Tibial artery (tissue), 4 donors: ENCODE measurements at places on chromosomes 13 and 19.

DNA sequence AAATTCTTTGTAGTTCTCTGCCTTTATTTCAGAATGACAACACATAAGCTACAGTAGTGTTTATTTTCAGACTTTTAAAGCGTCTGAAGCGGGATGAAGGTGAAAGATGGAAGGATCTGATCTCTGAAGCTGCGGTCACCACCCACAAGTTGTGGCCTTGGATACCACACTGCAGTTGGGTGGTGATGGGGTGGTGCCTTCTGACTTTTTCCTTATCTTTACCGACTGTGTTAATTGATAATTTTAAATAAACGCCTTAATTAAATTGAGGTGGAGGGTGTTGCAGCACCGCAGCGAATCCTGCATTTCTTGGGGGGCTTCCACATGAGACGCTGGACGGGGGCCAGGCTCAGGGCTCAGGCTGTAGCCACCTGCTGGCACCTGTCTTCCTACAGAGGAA, 1.3 kb downstream of the TFDP1 start:
- DNase-seq = peak; percentile 37

DNA sequence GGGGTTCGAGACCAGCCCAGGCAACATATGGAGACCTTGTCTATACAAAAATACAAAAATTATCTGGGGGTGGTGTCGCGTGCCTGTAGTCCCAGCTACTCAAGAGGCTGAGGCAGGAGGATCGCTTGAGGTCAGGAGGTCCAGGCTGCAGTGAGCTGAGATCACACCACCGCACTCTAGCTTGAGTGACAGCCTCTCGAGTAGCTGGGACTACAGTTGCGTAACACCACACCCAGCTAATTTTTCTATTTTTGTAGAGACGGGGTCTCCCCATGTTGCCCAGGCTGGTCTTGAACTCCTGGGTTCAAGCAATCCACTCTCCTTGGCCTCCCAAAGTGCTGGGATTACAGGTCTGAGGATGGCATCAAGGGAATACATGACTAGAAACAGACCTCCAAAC, 30.8 kb upstream of the MUC16 start:
- DNase-seq = no peak

- no peak for DNase-seq
Observed at GRCh38 chr13:80336776-80337287, 4.1 kb downstream of the SPRY2 start.

DNA sequence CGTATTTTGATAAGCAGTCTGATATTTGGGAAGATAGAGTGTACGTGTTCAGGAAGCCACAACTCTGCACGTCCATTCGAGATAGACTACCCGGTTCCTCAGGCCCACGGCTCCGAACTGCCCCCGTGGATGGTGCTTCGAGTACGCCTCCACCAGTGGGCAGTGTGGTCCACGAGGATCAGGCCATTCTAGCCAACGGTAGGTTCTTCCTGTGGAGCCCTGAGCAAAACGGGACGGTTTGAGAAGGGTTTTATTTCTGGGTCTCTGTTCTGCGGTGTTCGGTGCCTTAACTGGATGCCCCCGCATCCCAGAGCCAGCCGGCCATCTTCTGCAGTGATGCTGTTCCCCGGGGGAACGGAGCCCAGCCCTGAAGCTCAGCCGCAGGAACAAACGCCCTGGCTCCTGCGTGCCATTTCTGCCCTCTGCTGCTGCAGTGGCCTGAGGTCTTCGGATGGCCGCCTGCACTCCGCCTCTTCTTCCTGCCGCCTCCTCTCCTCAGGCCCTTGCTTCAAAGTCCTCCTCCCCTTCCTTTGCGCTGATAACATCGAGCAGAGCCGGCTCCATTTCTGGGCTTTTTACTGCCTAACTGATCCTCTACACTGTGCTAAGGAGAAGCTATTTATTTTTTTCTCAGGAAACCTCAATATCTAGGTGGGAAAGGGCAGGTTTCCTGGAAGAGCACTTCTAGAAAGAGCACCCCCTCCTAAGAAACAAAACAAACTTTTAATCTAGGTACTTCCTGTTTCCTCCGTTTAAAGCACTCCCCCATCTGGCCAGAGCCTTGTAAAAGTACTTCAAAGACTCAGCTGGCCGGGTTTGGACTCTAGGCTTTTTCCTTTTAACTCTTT, 36.2 kb upstream of the SLC46A3 start:
- DNase-seq = no peak

DNA sequence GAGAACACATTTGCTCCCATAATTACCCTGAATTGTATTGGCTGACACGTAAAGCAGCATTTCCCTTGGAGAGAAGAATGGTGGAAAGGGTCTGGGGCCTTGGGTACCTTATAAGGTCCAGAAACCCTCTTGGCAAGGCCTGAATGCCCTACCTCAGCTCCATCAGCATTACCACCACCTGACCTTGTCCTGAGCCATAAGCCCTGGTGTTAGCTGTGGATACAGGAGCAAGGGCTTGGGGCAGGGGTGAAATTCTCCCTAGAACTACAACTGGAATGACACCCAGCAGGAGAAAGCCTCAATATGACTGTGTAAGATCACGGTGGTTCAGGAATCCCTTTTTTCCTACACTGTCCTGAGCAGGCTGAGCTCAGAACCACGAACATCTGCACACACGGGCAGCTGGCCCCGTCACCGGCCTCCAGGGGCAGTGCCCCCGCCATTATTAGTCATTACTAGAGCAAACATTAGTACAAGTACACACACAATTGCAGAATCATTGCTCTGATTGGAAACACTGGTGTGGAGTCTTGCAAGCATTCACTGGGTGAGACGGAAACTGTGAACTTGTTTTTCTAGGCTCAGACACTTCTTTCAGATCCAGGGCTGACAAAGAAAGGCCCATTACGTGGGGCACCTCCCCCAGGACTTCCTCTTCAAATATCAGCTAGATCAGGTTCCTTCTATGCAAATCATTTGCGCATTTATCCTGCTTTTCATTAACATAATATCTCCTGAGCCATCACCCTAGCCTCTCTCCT, 26.8 kb upstream of the MTIF3 start:
- no peak for DNase-seq

- no peak for DNase-seq
Observed at GRCh38 chr13:104043184-104043583, 977.0 kb upstream of the SLC10A2 start.

- DNase-seq = no peak
Observed at GRCh38 chr13:110319774-110320509, 12.9 kb downstream of the COL4A2 start.

GRCh38 chr13:96216543-96216942, 126.6 kb downstream of the HS6ST3 start:
- DNase-seq = no peak

- DNase-seq = no peak
Observed at GRCh38 chr19:11087870-11088505, 1.3 kb upstream of the LDLR start.

- DNase-seq = peak; percentile 54
Observed at GRCh38 chr19:5046339-5047039, 77.6 kb downstream of the KDM4B start.

- DNase-seq = peak; percentile 54
Observed at GRCh38 chr13:40982772-40983171, 36.3 kb downstream of the ELF1 start.

DNA sequence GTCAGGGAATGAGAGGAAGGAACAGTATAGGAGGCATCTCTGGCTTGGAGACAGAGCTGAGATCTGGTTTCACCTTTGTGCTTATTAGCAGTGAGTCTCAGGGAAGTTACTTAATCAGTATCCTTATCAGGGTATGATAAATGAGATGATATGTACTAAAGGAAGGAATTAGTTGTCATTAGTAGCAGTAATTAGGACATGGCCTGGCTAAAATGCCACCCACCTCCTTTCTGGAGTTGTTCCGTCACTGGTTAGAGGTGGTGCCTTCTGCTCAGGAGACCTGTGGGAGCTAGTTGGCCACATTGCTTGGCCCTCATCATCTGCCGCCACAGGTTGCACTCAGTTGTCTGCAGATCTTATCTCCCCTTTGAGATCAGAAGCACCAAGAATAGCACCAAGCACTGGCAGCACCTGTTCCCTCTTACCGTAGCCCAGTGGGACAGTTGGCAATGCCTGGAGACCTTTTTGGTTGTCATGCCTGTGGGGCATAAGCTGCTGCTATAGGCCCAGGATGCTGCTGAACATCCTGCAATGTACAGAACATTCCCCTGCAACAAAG, 4.7 kb downstream of the GPATCH1 start:
- DNase-seq = no peak

GRCh38 chr13:47917022-47917574, 84.0 kb downstream of the SUCLA2 start:
- no peak for DNase-seq

GRCh38 chr19:2419754-2420153, 7.6 kb downstream of the TIMM13 start:
- no peak for DNase-seq

- no peak for DNase-seq
Observed at GRCh38 chr19:50312967-50313811, 16.0 kb downstream of the KCNC3 start.

- DNase-seq = no peak
Observed at GRCh38 chr13:89061821-89062220, 1390.7 kb downstream of the SLITRK5 start.

- DNase-seq = peak; percentile 75
Observed at GRCh38 chr19:49690656-49691242, at the start of gene CPT1C. CPT1C (plus strand) TSS chr19:49691116; CDS start chr19:49692253, 1,137 bp downstream.

DNA sequence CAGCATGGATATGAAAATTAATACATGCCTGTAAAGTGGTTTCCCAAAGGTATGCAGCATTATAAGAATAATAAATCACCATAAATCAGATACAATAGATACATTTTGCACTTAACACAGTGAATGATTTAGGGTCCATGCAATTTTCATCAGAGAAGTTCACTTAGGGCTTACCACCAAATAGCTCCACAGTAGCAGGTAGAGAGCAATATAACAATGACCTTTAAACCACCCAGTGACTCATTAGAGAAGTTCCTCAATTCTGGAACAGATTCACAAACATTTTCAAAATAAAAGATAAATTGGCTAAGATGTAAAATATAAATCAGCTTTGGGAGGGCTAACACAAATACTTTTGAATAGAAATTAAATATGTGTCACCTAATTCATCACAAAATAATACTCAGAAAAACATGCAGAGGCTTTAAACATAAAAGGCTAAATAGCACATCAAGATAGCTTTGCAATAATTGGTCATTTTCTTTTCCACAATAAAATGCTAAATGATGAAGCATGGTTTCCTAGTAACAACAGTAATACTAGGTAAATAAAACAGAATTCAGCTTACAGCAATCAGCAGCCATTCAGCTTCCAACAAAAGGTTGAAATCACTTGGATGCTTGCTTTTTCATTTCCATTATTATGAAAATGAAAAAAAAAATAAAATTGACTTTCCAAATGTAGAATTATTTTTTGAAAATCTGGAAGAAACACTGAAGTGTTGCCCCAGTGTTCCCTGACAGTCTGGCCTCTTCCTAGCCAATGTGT, 84.3 kb upstream of the NBEA start:
- no peak for DNase-seq

DNA sequence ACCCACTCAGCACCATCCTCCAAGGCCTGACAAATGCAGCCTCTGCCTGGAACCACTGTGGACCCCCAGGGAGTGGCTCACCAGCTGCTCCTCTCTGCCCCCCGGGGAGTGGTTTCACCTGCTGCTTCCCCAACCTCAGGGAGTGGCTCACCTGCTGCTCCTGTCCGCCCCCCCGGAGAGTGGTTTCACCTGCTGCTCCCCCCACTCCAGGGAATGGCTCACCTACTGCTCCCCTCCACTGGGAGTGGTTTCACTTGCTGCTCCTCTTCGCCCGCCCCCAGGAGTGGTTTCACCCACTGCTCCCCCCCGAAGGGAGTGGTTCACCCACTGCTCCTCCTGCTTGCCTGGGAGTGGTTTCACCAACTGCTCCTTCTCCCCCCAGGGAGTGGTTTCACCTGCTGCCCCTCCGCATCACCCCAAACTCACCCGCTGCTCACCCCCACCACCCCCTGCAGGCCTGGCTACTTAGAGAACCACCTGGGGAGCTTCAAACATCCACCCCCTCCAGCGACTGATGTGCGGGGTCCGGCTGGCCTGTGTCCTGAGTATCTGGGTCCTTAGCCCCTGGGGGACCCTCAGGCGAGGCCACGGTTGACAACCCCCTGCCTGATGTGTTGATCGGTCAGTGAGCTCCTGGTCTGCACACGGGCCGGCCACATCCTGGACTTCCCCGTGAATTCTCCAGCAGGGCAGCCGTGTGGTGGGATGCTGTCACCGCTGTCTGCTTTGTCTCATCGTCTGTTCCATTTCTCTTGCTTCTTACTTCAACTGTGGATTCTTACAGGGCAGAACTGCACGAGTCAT, 14.6 kb upstream of the TMEM255B start:
- no peak for DNase-seq

- DNase-seq = no peak
Observed at GRCh38 chr19:51439021-51439465, 19.2 kb downstream of the SIGLEC8 start.

GRCh38 chr13:109577191-109577700, 209.1 kb downstream of the IRS2 start:
- DNase-seq = no peak

DNA sequence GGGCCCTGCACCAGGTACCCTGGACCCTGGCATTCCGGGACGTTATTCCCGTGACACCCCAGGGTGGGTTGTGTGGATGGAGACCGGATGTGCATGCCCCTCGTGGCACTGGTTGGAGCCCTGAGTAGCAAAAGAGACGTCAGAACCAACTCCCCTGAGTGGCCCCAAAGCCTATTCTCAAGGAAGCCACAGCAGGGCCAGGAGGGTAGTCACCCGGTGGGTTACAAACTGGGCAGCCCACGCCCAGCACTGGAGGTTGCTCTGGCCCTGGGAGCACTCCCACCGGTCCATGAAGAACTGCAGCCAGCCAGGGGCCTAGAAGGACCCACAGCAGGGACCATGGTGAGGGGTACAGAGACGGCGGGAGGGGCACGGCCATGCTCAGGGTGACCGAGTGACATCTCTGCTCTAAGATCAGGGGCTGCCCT, 7.5 kb downstream of the KLF16 start:
- no peak for DNase-seq
